Dorsolateral prefrontal cortex (tissue), 122 donors: ENCODE measurements at places on chromosomes 13 and 19.

DNA sequence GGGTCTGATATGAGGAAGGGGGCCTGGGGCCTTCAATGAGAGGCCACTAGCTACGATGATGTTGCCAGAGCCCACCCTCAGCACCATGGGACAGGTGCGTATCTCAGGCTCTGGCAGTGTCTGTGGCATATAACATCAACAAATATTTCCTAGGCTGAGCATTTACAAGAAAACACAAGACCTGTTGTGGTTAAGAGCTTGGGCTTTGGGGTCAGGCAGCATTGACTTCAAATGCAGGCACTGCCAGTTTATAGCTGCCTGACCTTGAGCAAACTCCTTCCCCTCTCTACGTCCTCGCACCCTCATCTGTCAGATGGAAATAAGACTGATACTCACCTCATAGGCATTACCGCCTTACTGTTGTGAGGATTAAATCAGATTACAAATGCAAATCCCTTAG is 156.0 kb downstream of the KATNAL1 start:
- DNase-seq: no peak

- DNase-seq: no peak
Observed at GRCh38 chr13:50668691-50669271, 174.7 kb downstream of the DLEU7 start.

DNA sequence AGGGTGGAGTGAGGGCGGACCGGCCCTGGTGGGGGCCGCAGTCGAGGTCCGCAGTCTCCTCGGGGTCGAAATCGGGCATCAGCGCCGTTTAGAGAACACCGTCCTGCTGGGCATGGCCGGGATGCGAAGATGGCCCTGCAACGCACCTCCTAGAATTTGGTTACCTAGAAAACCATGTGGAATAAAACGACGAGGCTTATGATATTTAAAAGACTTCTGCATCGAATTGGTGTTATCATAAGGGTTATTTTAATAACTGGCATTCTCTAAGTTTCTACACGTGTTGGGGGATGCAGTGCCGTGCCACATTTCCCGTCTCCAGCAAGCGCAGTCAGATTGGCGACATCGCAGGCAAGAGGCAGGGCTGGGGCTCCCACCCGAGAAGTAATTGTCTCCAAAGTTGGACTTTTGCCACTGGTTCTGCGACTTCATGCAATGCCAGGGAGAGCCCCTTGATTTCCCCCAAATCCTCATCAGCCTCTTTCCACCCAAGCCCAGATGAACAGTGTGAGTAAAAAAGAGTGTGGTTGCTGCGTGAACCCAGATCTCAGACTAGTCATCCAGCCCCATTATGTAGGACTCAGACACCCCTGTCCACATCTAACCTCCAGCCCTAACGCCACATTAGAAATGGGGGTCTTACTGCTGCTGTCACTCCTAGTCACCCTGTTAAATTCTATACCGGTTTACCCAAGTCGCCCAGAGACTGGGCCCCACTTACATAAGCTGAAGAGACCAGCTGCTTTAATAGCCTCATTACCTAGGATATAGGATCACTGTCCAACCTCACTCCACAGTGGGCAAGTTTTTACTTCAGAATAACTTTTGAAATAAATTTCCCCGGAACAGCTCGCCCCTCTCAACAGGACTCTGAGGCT is 571 bp upstream of the DHRS12 start:
- peak; percentile 46 for DNase-seq

GRCh38 chr19:12333162-12334159 is at the start of gene ZNF563:
Gene ZNF563, minus strand, starts transcription at chr19:12333633. Its CDS starts 151 bp downstream, at chr19:12333482.
- DNase-seq: peak; percentile 97

DNA sequence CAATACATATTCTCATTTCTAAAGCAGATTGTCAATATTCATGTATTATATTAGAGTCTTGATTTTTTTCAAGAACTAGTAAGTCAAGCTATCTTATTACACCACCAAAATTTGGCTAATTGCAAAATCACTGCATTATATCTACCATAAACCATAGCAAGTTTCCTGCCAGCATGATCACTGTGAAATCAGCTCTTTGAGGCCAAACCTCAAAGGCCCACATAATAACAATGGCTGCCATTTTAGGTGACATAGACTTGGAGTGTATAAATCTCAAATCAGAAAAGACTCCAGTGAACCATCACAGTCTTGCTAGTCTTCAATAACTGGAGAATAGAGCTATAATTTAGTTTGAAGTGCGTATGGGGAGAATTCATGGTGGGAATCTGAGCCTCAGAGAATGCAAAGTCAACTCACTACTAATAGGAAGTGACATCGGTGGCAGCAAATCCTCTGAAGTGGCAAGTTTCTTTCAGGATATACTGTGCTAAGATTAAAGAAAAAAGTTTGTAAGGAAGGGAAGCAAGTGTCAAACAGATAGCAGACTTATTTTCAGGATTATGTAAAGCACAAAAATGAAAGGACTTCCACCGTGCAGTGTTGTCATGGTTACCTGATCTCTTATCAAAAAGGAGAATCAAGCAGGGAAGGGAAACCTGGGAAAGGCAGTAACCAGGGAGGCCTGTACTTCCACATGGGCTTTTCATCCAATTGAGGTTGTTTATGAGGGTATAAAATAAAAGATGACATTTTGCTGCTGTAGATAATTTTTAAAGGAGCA is 117.4 kb upstream of the FNDC3A start:
- peak; percentile 13 for DNase-seq

GRCh38 chr13:34474187-34474868 is 467.7 kb upstream of the NBEA start:
- DNase-seq: no peak

- no peak for DNase-seq
Observed at GRCh38 chr13:21932578-21932977, 261.7 kb downstream of the FGF9 start.

- no peak for DNase-seq
Observed at GRCh38 chr13:26307701-26308100, 53.8 kb downstream of the CDK8 start.

DNA sequence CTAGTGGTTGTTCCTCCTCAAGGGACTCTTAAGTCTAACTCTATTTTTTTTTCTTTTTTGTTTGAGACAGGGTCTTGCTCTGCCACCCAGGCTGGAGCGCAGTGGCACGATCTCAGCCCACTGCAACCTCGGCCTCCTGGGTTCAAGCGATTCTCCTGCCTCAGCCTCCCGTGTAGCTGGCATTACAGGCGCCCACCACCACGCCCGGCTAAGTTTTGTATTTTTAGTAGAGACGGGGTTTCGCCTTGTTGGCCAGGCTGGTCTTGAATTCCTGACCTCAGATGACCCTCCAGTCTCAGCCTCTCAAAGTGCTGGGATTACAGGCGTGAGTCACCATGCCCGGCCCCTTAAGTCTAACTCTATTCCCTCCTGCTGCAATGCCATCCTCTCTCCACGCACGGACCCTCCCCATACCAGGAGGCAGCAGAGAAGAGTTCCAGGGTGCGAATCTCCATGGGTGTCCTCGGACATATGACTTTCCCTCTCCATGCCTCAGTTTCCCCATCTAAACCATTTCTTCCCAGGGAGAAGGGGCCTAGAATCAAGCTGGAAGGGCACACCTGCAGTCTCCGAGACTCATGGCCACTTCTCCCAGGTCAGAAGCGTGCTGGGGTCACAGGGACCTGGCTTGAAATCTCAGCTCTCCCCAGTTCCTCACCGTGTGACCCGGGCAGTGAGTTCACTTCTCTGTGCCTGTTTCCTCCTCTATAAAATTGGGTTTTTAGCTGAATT is 6.0 kb upstream of the BCL3 start:
- DNase-seq: no peak

DNA sequence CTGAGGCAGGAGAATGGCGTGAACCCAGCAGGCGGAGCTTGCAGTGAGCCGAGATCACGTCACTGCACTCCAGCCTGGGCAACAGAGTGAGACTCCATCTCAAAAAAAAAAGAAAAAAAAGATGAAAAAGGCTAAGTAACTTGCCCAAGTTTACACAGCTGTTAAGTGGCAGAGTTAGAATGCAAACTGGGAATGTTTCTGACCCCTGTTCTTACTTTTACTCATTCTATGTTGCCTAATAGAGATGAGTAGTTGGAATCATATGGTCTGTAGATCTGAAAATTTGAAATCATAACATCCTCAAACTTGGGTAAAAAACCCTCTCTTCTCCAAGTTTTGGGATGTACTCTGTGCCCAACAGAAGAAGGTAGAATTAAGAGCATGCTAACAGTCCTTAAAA is 235.8 kb upstream of the RFC3 start:
- no peak for DNase-seq

GRCh38 chr19:44723299-44723951 is 24.5 kb downstream of the CEACAM16 start:
- no peak for DNase-seq

DNA sequence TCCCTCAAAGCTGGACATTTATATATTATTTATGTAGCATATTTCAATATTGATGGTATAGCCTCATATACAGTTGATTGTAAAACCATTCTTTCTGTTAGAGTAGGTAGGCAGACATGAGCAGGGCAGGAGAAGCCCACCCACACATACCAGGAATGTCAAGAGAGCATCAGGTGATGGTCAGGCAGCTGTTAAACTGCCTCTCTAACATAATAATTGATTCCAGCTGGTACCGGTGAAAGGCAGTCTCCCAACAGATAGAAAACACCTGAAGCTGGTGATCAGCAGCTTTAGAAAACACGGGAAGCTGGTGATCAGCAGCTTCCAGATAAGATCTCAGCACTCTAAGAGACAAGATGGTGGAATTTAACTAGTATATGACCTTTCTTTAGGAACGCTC is 132.9 kb downstream of the SLITRK6 start:
- DNase-seq: no peak

DNA sequence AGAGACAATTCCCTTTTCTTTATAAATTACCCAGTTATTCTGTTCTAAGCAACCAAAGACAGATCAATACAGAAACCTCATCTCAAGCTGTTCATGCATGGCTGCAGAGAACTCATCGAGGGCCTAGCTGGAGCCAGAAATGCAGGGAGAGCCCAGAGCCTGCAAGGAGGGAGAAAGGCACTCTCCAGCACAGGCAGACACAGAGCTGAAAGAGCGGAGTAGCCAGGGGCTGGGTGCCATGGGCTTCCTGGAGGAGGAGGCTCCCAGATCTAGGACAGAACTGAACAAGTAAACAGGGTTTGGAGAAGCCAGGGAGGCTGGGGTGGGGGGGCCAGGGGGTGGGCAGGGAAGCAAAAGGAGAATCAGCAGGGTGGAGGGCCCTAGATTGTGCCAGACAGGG is 144.2 kb upstream of the ZNF507 start:
- no peak for DNase-seq

DNA sequence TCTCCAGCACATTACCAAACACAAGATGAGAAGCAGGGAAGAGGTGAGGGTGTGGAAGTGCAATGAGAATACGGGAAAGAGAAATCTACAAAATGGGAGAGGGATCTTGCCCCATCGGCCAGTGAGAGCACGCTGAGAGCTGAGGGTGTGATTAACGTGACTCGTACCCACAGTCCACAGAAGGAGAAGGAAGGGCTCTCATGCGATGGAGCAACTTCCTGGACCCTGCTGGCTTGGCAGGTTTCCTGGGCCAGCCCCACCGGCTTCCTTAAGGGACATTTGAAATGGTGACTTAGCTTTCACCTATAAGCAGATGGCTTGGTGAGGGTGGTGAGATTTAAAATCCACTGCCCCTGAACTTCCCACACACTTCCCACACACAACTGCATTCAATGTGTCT is 740.1 kb downstream of the UQCRFS1 start:
- DNase-seq: no peak

GRCh38 chr19:34265221-34265650 is 10.9 kb downstream of the GARRE1 start:
- no peak for DNase-seq

- no peak for DNase-seq
Observed at GRCh38 chr13:46197299-46198048, 14.3 kb upstream of the LRRC63 start.

DNA sequence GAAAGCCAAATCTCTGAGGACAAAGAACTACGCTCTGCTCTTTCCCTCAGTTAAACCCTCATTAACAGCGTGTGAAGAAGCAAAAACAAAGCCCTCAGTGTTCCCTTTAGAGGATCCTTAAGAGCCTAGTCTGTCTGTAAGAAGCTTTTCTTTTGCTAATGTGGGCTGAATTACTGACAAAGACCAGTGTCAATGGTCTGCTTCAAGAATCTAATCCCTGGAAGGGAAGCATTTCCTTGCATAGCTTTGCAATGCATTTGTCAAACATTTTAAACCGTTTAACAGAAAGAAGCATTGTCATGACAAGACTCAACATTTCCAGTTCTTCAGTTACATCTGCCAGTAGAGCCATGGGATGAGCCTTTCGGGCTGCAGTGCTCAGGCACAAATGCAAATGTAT is 64.9 kb downstream of the EDNRB start:
- DNase-seq: no peak
